ENCODE measurements at places on chromosomes 5 and 9. TPM values are rescaled to one million over a fixed set of nuclear protein-coding genes. Genes with fewer than 3 reads are reported as not detected.

DNA sequence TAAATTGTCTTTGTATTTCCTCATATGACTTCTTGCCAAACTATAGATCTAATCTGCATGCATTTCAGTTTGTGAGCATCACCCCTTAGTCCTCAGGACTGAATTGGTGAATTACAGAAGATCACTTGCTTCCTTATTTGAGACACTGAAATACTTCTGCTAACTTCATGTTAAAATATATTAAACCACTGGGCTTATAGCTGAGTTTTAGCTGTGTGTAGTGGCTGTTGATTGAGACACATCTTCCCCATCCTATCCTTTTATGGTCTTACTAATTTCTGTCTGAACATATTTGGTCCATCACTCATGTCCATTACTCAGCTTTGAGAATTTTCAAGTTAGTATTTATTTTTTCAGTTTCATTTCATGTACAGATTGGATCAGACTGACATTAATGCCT is 295.9 kb downstream of the PSAT1 start:
- DNase-seq: peak; percentile 69

The PCDHA4 gene
- not detected for total RNA-seq

The PCDHB16 gene
- total RNA-seq: 5.1 TPM

The NREP gene
- total RNA-seq: 1,282 TPM

GRCh38 chr5:21919414-21920022 is 933.6 kb downstream of the CDH12 start:
- DNase-seq: peak; percentile 65

- DNase-seq: peak; percentile 23
Observed at GRCh38 chr9:93183663-93184431, at the start of gene WNK2. TSS of gene WNK2 (plus strand) at chr9:93184139. CDS start at chr9:93184930, 791 bp downstream.

The IFNA13 gene
- not detected for total RNA-seq

The LCN1 gene
- not detected for total RNA-seq

- no peak for DNase-seq
Observed at GRCh38 chr5:113269023-113269997, 165.5 kb downstream of the TSSK1B start.

DNA sequence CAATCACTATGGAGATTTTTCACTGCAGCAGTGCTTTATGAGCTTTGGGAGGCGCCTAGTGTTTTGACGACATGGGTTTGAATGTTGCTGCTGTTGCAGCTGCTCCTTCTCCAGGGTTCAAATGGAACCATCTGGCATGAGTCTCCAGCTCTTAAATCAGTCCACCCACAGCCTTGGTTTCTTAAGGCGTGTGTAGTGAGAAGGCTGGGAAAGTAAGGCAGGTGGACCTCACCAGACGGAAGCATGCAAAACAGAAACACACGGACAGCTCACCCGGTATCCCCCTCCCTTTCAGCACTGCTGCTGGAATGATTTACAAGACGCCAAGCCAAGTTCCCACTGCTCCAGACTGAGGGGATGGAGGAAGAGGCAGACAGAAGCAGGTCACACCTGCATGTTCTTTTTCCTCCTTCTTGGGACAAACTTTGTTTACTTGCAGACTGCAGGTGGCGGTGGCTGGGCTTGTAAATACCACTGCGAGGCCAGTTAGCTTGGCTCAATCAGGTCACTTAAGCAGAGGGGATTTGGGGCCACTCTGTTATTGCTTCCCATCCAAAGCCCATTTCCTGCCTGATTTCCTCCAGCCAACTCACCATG is 47.4 kb downstream of the ADAM19 start:
- no peak for DNase-seq

The SLC25A2 gene
- total RNA-seq: not detected

DNA sequence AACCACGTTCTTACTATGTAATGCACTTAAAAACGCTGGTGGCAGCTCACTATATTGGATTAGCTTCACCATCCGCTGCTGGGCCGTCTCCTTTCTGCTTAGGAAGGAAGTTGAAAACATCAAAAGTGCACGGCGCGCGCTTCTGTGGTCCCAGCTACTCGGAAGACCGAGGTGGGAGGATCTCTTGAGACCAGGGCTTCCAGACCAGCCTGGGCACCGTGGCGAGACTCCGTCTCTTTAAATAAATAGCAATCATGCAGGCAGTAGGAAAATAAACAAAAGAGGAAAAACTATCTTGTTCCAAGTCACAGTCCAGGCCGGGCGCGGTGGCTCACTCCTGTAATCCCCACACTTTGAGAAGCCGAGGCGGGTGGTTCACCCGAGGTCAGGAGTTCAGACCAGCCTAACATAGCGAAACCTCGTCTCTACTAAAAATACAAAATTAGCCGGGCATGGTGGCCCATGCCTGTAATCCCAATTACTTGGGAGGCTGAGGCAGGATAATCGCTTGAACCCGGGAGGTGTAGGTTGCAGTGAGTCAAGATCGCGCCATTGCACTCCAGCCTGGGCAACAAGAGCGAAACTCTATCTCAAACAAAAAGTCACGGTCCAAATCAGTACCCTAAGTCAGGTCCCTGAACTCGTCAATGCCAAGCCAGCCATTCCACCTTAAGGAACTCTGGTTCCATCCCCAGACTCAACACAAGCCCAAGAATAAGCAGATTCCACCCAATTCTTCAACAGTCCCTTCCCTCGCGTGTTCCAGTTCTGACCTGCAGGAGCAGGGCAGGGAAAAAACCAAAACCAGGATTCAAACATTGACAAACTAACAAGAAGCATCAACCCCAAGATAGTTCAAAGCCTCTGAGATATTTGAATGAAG is 1.0 kb upstream of the GOLGA1 start:
- DNase-seq: peak; percentile 78

GRCh38 chr5:141570655-141571054 is 48.1 kb downstream of the DIAPH1 start:
- no peak for DNase-seq

The BSPRY gene
- not detected for total RNA-seq

The MRPL50 gene
- 5.8 TPM for total RNA-seq

GRCh38 chr5:127621601-127622325 is 27.1 kb upstream of the CTXN3 start:
- DNase-seq: no peak

- peak; percentile 68 for DNase-seq
Observed at GRCh38 chr9:125137200-125137599, 6.1 kb downstream of the SCAI start.

GRCh38 chr5:17014686-17015085 is 78.6 kb upstream of the MYO10 start:
- DNase-seq: no peak

DNA sequence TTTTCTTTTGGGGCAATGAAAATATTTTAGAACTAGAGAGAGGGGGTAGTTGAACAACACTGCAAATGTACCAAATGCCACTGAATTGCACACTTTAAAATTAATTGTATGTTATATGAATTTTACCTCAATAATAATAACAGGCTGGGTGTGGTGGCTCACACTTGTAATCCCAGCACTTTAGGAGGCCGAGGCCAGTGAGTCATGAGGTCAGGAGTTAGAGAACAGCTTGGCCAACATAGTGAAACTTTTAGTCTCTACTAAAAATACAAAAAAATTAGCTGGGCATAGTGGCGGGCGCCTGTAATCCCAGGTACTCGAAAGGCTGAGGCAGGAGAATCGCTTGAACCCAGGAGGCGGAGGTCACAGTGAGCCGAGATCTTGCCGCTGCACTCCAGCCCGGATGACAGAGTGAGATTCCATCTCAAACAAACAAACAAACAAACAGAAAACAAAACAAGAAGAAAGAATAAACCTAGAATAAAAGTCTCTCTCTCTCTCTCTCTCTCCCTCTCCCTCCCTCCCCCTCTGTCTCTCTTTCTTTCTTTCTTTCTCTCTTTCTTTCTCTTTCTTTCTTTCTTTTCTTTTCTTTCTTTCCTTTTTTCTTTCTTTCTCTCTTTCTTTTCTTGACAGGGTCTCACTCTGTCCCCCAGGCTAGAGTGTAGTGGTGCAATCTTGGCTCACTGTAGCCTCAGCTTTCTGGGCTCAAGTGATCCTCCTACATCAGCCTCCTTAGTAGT is 91.1 kb downstream of the BASP1 start:
- peak; percentile 13 for DNase-seq

DNA sequence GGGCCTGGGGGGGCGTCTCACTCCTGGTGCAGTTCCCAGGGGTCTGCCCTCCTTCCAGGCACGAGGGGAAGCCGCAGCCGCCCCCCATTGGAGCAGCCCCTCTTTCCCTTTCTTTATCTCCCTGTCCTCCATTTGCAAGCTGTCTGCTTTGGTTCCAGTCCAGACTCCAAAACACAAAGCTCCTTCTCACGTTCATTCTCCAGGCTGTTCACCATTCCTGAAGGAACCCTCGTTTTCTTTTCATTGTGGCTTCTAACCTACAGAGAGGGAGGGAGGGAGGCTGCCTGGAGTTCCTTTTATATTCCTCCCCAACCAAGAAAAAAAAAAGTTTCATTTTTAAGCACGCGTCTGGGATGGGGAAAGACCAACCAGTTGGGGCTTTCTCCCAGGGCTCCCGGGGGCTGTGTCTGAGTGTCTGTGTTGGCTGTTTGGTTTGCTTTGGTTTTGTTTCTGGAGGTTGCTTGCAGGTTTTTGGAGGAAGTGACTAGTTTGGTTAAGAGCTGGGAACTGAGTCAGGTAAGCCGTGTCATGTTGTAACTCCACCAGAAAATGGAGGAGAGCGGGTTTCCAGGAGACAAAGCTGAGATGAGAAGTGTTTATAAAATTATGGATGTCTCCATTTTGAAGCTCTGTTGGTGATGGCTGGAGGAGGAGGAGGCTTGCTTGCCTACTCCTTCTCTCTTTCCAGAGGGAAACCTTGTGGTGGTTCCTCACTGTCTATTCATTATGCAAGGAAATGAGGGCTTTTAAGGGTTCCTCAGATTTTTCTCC is 1.6 kb downstream of the ZNF462 start:
- peak; percentile 56 for DNase-seq

DNA sequence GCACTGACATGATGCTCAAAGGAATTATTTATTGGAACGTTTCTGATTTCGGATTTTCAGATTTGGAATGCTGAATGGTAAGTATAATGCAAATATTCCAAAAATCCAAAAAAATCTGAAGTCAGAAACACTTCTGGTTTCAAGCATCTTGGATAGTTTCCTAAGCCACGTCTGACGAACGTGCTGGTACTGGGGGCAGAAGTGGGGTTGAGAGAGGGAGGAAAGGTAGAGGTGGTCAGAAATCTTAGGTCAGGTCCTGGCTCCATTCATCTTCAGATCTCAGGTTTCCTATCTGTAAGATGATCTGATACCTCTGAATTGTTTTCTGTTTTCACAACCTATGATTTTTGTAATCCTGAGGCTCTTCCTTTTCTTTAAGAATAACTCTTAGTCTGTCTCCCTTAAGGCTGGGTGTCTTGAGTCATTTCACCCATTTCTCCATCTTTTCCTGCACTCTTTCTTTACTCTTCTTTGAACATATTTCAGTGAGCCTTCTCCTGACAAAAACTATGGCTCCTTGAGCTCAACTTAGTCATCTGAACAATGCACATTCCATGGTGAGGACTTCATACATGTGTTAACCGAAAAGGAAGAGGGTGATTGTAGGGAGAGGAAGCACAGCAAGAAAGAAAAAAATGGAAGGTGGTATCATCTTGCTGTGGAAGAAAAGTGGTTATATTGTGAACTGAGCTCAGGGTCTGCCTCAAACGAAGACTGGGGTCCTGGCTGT is 3.3 kb downstream of the SGCD start:
- DNase-seq: peak; percentile 63

The LEAP2 gene
- total RNA-seq: not detected

The ZNF782 gene
- total RNA-seq: 2.9 TPM

The ACO1 gene
- total RNA-seq: 79.5 TPM

DNA sequence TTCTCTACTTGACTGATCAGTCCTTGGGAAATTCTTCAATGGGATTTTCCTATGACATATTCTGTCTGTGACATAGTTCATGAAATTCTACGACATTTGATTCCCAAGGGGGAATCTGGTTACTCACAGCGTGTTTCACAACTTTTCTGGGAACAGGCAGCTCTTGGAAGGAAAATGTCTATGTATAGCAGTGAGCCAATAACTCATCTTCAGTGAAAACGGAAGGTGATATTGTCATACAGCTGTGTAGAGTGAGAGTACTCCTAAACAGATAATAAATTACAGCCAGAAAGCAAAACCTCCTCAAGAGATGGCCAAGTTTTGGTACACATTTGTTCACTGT is 91.4 kb downstream of the C9orf152 start:
- DNase-seq: peak; percentile 94

- DNase-seq: peak; percentile 26
Observed at GRCh38 chr5:121630402-121630801, 221.3 kb upstream of the FTMT start.

The TAF11L4 gene
- total RNA-seq: not detected

DNA sequence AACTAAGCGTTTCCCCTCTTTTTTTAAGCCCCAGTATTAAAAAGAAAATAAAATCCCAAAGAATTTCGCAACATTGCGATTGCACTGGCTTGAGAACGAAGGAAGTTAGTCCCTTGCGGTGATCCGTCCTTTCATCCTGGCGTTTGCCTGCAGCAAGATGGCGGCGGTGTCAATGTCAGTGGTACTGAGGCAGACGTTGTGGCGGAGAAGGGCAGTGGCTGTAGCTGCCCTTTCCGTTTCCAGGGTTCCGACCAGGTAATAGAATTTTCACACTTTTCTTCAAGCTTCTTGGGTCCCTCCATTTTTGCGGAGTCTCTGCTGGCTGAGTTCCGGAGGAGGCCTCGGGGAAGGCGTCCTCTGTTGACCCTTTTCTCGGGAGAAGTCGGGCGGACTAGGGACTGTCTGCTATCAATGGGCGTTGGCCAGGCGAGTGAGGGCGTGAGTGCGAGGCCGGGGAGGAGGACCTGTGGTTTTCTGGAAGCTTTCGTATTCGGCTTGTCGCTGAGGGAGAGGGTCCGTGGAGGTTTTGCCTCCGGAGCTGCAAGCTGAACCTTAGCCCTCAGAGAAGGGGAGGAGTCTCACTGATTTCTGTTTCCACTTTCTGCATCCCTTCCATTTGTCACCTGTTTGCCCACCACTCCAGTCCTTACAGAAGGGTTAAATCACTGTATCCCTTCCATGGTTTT is at the start of gene NDUFS4:
NDUFS4 (plus strand) TSS at position 134 of the 686 bp plus-strand sequence; CDS start at position 158, 24 bp downstream.
- peak; percentile 92 for DNase-seq

The PCDHAC1 gene
- total RNA-seq: not detected

The CARTPT gene
- total RNA-seq: not detected

- peak; percentile 31 for DNase-seq
Observed at GRCh38 chr5:6328173-6328572, 50.2 kb downstream of the MED10 start.

The PCDHA11 gene
- not detected for total RNA-seq

The PHYHD1 gene
- total RNA-seq: 4.7 TPM

The GABRA1 gene
- total RNA-seq: not detected

- peak; percentile 46 for DNase-seq
Observed at GRCh38 chr5:80192507-80193241, 63.2 kb downstream of the SERINC5 start.

- DNase-seq: no peak
Observed at GRCh38 chr5:171578829-171579491, 159.5 kb downstream of the FGF18 start.

GRCh38 chr9:126704892-126705766 is 91.4 kb downstream of the LMX1B start:
- DNase-seq: peak; percentile 74
